NB4 (cell line): ENCODE measurements at places on chromosomes 2 and 18.

- DNase-seq: no peak
These were observed 138.8 kb upstream of the ID2 start for GRCh38 chr2:8543060-8543382.

DNA sequence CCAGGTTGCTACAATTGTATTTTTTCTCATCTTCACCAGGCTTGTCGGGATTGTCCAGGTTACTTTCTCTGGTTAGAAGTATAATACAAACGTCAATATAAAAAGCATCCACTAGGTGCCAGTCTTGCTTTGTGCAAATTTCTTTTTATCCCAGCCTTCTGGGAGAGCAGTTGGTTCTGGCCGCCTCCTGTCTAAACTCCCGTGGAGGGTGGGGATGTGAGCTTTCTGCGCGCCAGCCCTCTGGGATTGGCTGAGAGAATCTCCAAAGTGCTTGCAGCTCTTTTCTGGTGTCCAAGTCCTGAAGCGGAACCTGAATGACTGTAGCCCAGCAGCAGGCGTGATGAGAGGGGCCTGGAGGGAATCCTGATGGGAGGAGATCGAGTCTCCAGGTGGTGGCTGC is 22.4 kb upstream of the TOGARAM2 start:
- DNase-seq: peak; percentile 79

DNA sequence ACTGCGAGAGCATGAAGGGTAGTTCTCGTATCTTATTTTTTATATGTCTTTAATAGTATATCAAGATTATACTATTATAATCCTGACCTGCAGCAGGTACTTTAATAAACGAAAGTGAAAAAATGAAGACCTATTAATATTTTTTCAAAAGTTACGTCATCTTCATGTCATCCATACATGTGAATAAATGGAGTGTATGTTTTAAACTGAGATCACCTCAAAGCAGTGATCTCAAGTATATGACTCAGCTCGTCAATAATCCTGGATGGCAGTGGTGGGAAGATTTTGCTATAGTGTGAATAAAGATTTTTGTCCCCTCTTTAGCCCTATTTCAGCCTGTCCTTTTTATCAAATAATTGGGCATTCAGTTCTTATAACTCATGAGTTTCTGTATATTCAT is 166.3 kb upstream of the FBXO11 start:
- no peak for DNase-seq

GRCh38 chr2:199818026-199818425 is 33.0 kb downstream of the FTCDNL1 start:
- peak; percentile 10 for DNase-seq

DNA sequence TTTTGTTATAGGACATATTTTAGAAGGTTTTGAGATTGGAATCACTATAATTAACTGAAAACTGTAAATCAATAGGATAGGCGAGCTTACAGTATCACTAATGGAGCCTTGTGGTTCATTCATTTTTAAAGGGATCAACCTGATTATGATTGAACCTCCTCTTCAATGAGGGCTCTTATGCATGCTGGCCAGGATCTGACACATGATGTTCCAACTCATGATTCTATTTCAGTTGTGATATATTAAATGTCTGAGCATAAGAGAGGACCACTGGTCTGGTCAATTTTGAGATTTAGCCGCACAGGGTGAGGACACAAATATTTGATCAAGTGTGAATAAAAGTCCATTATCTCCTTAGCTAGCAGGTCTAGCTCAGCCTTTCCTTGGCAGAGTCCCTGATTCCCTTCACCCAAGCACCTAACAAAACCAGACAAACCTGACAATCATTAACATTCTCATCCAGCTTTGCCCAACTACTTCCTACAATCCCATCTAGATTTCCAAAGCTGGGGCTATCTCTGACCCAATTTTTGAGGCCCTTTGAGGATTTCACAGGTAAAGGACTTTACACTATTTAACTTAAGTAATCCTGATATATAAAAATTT is 6.9 kb upstream of the MAP4K4 start:
- DNase-seq: no peak

- peak; percentile 14 for DNase-seq
These were observed 2.4 kb upstream of the MALT1 start for GRCh38 chr18:58668897-58669296.

DNA sequence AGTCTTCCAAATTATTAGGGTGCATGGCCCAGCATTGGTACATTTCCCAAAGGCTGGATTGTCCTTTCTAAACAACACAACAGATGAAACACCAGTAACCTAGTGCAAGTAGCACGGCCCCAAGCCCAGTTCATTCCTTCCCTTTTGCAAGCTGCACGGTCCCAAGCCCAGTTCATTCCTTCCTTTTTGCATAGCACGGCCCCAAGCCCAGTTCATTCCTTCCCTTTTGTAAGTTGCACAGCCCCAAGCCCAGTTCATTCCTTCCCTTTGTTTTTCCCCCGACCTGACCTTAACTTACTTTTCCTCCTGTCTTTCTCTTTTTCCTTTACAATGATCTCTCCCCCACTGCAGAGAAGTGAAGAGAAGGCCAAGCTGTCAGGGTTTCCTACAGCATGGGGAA is 60.9 kb downstream of the C18orf63 start:
- no peak for DNase-seq

DNA sequence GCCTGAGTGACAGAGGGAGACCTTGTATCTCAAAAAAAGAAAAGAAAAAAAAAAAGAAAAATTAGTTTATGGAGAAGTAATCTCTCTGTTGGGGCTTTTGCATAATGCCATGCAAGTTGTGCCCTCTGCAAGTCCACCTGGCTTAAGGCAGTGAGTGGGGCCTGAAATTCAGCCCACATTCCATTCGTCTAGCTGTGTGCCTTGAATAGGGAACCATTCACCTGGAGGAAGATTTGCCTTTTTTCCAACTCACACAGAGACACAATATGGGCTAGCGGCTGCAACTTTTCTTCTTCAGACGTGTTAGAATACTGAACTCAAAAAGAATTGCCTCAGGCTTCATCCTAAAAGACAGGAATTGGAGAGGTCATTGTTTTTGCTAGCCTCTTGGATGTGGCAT is 160.0 kb upstream of the STON1 start:
- DNase-seq: no peak

DNA sequence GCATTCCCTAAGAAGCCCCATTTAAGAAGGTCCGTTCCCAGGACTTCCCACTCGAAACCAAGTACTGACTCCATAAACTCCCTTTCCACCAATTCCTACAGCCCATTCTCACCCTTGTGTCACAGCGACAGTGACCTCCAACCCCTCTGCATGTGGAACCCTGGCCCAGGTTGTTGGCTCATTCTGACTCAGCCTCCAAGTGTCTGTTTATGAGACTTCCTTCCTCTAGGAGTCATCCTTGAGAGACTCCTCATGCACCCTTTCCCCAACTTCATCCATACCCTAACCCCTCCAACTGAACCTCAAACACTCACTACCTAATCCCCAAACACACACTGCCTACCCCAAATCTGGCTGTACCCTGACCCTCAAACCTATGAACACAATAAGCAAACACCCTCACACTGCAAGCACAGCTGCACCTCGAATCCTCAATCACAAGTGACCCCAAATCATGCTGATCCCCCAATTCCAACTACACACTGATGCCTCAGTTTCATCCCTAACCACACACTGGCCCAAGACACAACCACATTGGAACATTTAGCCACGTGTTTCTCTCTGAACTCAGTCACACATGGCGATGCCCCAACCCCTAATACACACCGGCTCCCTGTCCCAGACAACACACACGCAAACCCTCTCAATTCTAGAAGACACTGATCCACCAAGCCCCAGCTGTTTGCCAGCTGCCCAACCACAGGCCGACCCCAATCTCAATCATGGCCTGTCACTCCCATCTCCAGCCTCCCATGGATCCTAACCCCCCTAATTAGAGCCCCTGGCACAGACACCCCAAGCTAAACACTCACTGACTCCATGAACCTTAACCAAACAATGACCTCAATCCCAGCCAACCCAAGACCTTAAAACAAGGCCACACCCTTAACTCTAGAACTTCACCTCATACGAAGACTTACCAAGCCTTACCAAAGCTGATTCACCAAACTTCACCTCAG is 219.6 kb downstream of the CYP26B1 start:
- DNase-seq: peak; percentile 75

DNA sequence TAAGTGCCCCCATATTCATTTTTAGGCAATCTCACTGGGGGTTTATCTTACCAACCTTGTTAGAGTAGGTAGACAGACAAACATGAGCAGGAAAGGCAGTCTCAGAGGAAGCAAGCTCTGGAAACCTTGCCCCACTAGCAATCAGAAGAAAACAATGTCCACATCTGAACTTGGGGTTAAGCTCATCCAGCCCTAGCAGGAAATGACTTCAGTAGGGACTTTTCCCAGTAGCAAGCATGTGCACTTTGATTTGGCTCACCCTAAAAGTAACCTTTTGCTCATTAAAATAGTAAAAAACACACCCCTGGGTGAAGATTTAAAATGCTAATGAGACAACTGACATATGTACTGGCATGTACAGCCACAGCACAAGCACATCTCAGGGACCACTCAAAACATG is 175.5 kb downstream of the AKAIN1 start:
- no peak for DNase-seq

DNA sequence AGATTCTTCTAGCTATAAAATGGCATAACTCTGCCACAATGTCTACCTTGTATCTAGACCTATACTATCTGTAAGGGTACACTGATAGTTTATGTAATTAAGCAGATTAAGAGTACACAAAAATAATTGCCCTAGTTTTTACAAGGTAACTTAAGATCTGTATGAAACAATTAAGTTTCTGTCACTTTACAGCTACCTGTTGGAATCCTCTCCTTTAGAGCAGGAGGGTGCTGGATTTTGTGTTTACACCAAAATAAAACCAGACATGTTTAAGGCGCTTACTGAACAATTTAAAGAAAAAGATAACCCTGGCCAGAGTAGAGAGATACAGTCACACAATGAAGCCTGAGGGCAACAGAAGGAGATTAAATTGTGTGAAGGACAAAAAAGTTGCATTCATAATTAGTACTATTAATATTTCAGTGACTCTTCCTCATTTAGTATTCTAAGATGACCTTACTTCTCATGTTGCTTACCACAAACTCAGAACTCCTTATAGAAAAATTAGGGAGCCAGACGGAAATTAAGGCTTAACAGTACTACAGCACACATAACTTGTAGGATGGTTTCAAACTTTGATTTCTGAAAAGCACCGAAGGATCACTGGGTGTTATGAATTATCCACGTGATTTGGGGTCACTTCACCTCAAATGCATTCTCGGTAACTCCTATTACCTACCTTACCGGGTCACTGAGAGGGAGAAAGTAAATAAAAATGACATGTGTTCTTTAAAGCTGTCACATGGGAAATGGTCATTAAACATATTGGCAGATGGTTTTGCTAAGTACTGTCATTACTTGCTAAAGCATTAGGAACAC is 1.0 kb downstream of the DARS1 start:
- no peak for DNase-seq

GRCh38 chr2:156322686-156323231 is 9.8 kb downstream of the NR4A2 start:
- no peak for DNase-seq

DNA sequence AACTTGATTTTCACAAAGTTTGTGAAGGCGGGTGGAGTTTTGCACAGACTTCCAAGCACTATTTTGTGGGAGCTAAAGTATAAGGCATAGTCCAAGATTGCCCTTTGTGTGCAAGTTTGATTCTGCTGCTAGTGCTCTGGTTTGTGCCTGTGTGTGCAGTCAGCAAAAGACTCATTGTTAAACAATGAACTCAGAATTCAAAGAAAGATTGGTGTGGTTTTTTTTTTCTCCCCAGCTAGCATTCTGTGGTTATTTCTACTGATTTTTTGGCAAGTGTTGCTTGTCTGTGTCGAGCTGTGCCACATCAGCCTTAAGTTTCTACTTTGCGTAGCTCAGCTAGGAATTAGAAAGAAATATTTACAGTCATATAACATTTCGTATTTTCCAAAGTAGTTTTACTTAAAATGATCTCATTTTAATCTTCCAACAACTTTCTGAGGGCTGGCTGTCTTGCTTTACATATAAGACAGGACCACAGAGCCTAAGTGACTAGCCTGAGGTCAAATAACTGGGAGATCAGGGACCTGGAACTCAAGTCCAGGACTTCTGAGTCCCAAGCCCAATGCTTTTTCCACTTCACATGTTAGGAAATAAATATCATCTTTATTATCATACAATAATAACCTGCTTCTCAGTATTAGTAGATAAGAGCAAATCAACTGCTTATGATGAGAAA is 69.8 kb downstream of the BABAM2 start:
- peak; percentile 56 for DNase-seq

DNA sequence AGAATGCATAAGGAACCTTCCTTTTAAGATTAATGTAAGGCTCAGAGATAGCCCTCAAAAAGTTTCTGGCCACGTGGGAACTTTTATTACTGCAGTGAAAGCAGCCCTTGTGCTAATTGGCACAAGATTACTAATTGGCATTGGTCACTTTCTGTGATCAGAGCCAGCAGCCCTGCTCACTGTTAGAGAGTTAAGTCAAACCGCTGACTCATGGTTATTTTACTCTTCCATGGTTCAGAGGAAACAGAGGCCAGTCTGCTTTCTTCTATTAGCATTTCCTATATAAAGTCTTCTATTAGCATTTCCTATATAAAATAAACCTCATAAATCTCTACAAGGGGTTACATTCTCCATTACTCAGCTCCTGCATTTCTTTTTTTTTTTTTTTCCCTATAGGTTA is 1.5 kb upstream of the SLC35G4 start:
- DNase-seq: no peak

DNA sequence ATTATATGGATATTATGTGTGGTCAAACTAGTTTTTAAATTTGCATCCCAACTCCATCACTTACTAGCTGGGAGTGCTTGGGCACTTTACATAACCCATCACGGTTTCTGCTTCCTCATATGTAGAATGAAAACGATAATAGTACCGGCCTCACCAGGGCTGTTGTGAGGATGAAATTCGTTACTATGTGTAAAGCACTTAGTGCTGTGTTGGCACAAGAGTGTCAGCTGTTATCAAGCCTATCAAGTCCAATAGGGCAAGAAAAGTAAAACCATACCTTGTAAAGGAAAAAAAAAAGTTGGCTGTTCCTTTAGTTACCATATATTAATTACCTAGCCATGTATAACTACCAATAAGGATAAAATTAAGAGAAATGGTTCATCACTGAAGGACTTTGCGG is 65.4 kb downstream of the TET3 start:
- DNase-seq: no peak

DNA sequence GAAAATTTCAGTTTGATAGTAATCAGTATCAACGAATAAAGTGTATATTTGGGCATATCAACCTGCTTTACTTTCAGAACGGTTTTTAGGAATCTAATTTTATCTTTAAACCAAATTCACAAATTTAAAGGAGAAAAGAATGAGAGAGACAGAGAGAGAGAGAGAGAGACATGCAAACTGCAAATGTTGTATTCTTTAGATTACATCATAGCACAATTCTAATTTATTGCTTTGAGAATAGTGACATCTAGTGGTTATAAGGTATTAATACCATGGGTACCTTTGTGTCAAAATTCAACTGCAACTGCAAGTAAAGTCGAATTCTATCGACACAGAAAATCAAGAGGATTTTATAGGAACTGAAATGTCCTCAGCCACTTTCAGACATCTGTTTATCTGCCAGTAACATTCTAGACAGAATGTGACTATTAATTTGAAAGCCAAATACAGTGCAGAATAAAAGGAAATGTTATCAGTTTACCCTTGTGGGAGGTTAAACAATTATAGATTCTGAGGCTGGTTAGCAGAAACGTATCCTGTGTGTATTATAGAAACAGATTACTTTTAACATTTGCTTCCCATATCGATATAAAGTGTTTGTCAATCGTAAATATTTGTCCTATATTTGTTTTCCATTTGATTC is 529.8 kb upstream of the VRK2 start:
- DNase-seq: peak; percentile 63
